Activated CD4-positive, alpha-beta T cell treated with anti-CD3 and anti-CD28 coated beads, Interleukin-2, amount 50 U/mL, for 48 hours (primary cell): ENCODE measurements at places on chromosomes 5 and 9.

DNA sequence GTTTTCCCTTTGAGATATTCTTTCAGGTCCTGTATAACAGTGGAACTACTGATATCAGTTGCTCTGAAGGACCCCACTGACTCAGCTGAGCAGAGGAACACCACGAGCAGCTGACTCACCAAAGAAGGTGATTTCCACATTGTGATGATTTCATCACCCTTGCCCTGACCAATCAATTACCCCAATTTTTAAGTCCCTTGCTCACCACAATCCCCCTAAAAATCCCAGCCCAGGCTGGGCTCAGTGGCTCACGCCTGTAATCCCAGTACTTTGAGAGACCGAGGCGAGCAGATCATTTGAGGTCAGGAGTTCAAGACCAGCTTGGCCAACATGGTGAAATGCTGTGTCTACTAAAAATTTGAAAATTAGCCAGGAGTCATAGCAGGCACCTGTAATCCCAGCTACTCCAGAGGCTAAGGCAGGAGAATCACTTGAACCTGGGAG lies 125.3 kb upstream of the ABCA1 start:
- DNase-seq: peak; percentile 70

DNA sequence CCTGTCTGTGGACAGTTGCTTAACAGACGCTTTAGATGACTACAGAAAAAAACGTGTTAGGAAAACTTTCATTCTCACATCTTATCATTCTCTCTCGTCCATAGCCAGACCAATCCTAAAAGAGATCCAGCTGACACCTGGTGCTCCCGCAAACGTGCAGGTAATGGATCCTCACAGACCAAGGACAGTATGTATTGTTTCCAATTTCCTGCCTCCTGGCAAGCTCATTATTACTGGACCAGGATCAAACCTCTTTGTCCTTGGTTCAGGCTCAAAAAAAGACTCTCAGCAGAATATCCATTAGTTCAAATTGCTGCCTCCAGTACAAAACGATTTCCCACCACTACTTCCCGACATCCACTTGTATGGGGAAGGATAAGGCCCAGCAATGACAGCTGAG lies 62.4 kb downstream of the SERINC5 start:
- no peak for DNase-seq

DNA sequence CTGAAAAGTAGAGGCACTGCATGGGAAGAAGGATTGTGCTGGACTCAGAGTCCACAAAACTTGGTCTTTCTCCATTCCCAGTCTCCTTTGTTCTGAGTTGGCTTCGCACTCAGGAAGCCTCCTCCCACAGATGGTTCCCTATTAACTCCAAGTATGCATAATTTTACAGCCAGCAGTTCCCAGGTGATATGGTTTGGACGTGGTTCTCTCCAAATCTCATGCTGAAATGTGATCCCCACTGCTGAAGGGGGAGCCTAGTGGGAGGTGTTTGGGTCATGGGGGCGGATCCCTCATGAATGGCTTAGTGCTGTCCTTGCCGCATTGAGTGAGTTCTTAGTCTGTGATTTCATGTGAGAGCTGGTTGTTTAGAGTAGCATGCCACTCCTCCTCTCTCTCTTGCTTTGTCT lies 86.6 kb downstream of the FEM1C start:
- no peak for DNase-seq

- DNase-seq: no peak
Measured at GRCh38 chr5:6188344-6188743, 190.0 kb downstream of the MED10 start.

GRCh38 chr5:144460600-144460999 lies 289.9 kb downstream of the KCTD16 start:
- DNase-seq: no peak

GRCh38 chr9:118991366-118992285 lies 377.6 kb downstream of the BRINP1 start:
- no peak for DNase-seq

DNA sequence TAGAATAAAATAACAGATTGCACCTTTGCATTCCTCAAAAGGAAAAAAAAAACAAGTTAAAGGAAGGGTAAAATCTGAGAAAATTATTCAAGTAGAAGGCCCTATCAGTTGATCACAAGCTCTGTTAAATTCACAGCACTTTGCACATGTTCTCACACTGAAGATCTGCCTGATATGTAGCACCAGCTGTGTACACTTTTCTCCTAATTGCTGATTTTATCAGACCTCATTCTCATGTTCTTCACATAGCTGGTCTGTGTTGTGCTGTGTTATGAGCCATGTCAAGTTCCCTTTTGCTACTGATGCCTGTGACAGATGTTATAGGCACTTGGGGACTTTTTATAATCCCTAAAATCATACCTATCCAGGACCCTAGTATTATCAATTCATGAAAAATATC lies 390.4 kb upstream of the PRR16 start:
- DNase-seq: no peak

- DNase-seq: no peak
Measured at GRCh38 chr9:130981002-130981755, 27.8 kb upstream of the LAMC3 start.

- DNase-seq: no peak
Measured at GRCh38 chr5:151347369-151347768, at the start of gene SLC36A2. Gene SLC36A2, minus strand, starts transcription at chr5:151347559. Its CDS starts 99 bp downstream, at chr5:151347460.

- DNase-seq: no peak
Measured at GRCh38 chr9:99479929-99480328, 257.8 kb downstream of the SEC61B start.

- DNase-seq: no peak
Measured at GRCh38 chr5:38515092-38515491, 41.4 kb downstream of the LIFR start.
